ENCODE measurements at places on chromosomes 5 and 9.

GRCh38 chr5:128765448-128766061 lies 199.7 kb upstream of the SLC27A6 start:
- no peak for DNase-seq

- DNase-seq = no peak
Measured at GRCh38 chr9:120889606-120890271, 12.8 kb upstream of the PHF19 start.

DNA sequence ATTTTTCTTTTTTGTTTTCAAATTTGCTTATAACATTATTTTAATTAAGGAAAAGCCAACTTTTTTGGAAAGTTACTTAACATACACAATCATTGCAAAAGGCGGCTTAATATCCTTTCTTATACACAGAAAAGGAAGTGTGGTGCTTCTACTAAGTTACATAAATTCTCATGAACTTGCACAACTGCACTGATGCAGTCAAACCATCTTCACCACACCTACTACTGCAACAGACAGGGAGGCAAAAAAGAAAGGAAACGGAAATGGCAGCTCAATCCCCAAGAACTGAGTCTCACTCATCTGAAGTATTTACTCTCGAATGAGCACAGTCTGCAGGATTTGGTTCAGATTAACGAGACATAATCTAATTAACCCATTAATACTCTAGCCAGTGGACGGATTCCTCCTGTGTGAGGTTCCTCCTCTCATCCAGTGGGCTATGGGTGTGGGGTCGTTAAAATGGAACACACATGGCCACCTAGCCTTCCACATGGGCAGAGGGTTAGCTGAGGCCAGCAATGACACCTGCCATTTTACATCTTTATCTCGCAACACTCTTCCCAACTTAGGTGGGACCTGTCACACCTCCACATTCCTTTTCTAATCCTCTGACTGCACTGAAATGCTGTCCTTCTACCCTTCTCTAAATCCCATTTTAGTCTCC lies 30.0 kb downstream of the GOLM1 start:
- no peak for DNase-seq

GRCh38 chr5:160463740-160464465 lies 42.2 kb downstream of the PTTG1 start:
- DNase-seq = peak; percentile 81

DNA sequence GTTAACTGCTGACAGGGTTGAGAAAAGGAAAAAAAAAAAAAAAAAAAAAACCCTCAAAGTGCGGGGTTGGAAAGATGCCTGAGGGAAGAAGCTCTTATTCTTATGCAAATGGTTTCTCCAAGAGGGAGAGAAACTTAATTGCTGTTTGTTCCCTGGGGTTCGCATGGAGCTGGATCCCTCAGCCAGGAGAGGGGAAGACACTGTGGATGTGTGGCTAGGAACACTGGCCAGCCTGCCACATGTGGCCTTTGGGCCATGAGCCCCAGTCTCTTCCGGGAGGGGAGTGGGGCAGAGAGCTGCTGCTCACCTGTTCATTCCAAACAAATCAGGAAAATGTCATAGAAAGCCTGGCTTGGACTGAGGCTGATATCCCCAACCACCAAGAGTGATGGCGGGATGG lies 9.4 kb upstream of the SCGB3A2 start:
- DNase-seq = no peak

DNA sequence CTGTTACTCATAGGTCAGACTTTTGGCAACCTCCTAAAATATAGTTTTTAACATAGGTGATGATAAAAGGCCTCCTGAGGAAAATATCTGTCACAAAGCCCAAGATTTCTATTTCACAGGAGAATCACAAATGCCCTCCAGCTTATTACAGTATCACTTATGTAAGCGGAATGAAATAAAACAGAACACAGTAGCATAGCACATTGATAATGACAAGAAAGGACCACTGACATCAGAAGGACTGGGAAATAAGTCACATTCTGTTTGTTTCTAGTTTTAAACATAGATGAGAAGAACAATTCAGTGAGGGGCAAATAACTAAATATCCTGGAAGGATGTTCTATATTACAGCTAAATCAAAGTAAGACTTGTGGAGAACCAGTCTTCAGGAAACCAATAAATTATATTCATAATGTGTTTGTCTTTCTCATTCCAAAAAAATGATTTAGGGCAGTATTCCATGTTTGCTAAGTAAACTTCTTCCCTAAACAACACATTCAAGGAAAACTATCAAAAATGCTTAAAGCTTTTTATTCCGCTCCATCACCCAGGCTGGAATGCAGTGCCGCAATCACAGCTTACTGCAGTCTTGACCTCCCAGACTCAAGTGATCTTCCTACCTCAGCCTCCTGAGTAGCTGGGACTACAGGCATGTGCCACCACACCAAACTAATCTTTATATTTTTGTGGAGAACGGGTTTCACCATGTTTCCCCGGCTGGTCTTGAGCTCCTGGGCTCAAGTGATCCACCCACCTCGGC lies 20.8 kb upstream of the CTNNAL1 start:
- no peak for DNase-seq

GRCh38 chr9:26535151-26535550 lies 357.5 kb downstream of the CAAP1 start:
- no peak for DNase-seq

DNA sequence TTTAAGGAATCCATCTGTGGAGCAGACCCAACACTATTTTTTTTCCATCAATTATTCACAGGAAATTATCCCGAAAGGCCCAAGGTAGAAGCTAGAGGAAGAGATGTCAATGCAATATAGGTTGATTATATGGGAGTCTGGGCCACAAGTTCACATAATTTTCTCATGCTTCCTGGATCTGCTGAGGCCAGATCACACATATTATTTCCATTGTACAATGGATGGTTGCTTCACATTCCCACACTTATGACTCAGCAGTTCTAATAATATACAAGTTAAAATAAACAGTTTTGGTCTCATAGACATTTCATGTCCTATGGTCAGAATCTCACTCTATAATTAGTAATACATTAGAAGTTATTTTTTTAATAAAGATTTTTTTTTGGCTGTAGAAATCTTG lies 66.0 kb upstream of the PTPRD start:
- DNase-seq = no peak

DNA sequence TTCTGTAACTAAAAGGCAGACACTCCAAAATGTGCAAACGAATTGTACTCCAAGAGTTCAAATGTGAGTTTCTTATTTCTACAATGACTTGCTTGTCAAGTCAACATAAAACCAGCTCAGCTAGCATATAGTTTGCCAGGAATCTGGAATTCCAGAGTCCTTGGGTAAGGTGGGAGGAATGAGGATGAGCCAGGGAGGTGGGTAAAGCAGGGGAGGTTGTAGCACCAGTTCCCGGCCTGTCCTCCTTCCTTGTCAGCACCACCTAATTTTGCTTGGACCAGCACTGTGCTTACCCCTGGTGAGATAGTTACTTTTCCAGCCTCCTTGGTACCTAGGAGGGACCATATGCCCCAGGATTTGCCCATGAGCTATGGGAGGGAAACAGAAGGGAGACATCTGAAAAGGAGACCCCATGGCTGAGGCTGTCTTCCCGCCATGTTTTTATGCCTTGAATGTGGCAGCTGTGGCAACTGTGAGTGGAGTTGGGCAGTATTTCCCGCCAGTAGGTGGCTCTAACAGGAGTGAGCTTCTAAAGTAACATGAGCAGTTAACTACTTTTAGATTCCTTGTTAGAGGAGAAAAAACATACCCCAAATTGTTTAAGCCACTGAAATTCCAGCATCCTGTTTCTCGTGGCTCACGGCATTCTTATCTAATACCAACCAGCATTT lies 302.5 kb downstream of the TENT4A start:
- no peak for DNase-seq

GRCh38 chr9:132944294-132945185 lies at the start of gene TSC1:
Gene TSC1, minus strand, starts transcription at chr9:132944616. Its CDS starts 15,744 bp downstream, at chr9:132928872.
- peak; percentile 74 for DNase-seq

GRCh38 chr5:172757394-172758010 lies 13.5 kb downstream of the DUSP1 start:
- DNase-seq = no peak

GRCh38 chr5:147935032-147935431 lies 28.7 kb upstream of the C5orf46 start:
- DNase-seq = no peak

- DNase-seq = no peak
Measured at GRCh38 chr9:123360161-123361085, 4.4 kb downstream of the CRB2 start.

DNA sequence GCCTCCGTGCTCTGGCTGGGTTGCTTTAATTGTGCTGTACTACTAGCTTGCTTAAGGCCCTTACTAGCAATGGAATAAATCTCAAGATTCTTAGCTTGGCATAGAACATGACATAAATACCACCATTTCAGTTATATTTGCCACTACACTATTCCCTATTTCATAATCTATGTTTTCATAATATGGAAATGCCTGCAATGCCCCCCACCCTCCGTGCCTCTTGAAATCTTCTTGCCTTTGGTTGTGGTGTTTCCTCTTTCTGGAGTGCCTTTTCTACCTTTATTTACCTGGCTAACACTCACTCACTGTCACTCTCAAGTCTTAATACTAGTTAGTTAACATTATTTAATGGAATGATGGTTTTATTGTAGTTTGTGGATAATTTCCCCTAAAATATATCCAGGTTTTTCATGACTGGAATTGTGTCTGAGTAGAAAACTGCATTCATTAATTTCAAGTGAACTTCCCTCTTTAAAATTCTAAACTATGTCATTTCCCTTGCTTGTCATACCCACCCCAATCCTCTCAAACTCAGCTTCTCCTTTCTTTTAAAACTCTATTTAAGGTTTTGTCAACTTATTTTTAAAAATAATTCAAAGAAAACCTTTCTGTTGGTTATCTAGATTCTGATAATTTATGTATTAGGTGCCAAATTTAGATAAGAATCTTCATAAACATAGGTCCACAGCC lies 521.7 kb upstream of the DAB2 start:
- no peak for DNase-seq

DNA sequence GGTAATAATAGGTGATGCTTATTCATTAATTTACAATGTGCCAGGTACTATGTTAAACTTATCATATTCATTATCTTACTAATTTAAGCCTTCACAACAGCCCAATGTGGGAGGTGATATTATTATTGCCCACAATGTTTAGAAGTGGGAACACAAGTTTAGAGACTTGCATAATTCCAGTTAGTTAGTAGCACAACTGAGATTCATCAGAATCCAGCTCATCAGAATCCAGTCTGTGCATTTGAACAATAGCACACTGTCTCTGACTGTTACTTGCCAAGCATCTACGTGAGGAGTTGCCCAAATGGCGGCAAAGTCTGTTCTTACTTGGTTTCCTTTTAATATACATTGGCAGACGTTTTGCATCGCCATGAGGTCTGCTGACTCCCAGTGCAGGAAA lies 110.9 kb upstream of the BASP1 start:
- DNase-seq = no peak

DNA sequence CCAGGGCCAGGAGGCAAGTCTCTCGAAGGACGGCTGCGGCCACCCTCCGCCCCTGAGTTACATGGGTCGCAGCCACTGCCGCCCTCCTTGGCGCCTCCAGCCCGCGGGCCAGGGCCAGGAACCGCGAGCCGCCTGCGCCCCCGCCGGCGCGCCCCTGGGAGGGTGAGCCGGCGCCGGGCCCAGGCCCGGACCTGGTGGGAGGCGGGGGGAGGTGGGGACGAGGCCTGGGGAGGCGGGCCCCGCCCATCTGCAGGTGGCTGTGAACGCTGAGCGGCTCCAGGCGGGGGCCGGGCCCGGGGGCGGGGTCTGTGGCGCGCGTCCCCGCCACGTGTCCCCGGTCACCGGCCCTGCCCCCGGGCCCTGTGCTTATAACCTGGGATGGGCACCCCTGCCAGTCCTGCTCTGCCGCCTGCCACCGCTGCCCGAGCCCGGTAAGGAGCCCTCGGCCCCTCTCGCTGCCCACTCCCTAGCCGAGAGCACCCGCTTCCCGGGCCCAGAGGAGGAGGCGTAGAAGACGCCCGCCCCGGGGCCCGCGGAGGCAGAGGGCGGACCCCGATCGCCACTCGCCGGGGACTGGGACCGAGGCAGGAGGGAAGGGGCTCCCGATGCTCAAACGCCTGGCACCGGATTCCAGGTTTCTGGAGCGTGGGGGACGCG lies at the start of gene ASS1:
Gene ASS1, plus strand, starts transcription at position 397 of the 657 bp plus-strand sequence. CDS start 7,268 bp downstream, outside the sequence.
- DNase-seq = no peak

DNA sequence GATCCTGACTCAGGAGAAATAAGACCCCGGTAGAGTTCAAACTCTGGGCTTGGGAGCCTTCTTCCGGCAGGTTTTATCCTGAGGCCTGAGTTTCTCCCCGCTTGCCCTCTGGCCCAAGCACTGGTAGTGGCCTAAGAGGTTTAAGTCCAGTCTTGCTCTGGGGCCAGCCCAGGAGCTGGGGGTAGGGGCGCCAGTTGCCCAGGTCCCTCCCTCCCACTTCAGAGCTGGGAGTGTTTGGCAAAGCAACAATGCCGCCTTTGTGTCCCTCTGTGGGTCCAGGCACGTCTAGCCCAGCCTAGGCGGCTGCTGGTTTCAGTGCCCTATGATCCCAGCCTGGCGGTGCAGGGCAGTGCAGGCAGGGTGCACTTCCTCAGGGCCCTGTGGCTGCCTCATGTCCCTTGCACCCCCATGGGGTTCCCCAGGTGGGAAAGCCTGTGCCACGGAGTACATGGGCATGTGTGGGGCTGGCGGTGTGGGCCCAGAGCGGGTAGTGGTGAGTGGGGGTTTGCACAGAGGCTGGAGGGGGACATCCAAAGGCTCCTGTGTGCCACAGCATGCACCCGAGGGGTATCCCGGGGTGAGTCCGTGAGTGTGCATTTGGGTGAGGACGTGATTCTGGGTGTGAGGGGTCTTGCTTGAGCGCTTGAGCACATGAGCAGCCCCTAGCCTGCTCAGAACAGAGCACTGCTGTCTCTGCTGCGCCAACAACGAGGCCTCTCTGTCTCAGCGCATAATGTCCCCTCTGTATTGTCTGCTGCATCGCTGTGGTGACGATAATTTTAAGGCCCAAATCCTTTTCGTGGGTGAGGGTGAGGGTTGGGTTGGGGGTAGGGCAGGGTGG lies 61.7 kb upstream of the PSD2 start:
- DNase-seq = no peak

GRCh38 chr5:2634399-2635176 lies 116.9 kb downstream of the IRX2 start:
- DNase-seq = no peak

DNA sequence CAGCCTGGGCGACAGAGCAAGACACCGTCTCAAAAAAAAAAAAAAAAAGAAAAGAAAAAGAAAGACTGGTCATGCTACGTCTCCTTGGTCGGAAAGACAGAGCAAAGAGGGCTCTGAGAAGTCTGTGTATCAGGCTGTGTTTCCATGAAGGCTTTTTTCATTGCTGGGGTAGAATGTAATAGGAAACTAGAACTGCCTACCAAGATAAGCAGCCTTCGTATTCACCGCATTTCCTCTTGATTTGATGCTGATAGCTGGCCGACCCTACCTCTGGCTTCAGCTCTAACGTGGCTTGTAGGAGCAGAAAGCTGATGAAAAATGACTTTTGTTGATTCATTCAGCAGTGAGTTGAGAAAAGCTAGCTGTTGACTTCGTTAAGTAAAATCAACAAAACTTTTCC lies 17.4 kb downstream of the SLC1A3 start:
- DNase-seq = no peak

DNA sequence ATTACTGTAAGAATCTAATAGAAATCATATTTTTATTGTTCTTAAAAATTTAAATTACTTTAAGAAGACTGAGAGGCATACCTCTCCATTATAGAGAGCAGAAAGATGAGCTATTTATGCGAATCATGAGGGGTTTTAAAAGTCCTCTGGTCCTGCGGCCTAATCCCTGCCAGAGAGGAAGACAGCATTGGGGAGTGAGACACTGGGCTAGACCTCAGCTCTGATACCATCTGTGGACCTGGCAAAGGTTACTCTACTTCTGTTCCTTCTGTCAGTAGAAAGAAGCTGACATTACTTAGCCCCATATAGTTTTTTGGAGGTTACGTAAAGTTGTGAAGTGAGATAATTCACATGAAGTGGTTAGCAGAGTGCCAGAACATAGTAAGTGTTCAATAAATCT lies 103.6 kb downstream of the CCDC192 start:
- no peak for DNase-seq
